ENCODE measurements at places on chromosomes 7 and 10. TPM values are rescaled to one million over a fixed set of nuclear protein-coding genes. Genes with fewer than 3 reads are reported as not detected.

GRCh38 chr10:10043083-10043482 is 974.6 kb upstream of the CELF2 start:
- DNase-seq, result no peak
- H3K27me3 ChIP-seq, result no peaks in the 10 kb centered on the region
- no peaks in the 10 kb centered on the region for H3K36me3 ChIP-seq
- no peak overlapping the region for H3K27ac ChIP-seq

GRCh38 chr7:115346685-115347084 is 424.8 kb downstream of the MDFIC start:
- no peaks in the 10 kb centered on the region for H3K4me1 ChIP-seq
- H3K27ac ChIP-seq, result no peak overlapping the region
- H3K36me3 ChIP-seq, result no peaks in the 10 kb centered on the region
- no peak overlapping the region for H3K4me3 ChIP-seq

DNA sequence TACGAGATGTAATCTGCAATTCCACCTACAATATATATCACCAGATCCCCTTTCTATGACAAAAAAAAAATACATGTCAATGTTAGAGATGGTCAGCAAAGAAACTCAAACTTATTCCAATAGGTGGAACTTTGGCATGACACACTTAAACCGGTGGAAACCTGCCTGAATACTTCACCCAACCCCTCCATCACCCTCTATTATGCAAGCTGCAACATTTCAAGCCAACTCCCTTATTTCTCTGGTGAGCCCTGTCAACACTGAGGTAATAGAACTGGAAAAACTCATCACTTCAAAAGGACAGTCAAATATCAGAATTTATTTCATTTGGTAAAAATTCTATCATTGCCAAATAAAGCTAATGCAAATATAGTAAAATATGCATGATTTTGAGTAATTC is 3.6 kb downstream of the ZNF438 start:
- no peaks in the 10 kb centered on the region for H3K36me3 ChIP-seq
- H3K27me3 ChIP-seq, result no peaks in the 10 kb centered on the region
- no peak for DNase-seq
- no peak overlapping the region for H3K27ac ChIP-seq
- peaks cover 21% of the 10 kb centered on the region for H3K4me1 ChIP-seq

DNA sequence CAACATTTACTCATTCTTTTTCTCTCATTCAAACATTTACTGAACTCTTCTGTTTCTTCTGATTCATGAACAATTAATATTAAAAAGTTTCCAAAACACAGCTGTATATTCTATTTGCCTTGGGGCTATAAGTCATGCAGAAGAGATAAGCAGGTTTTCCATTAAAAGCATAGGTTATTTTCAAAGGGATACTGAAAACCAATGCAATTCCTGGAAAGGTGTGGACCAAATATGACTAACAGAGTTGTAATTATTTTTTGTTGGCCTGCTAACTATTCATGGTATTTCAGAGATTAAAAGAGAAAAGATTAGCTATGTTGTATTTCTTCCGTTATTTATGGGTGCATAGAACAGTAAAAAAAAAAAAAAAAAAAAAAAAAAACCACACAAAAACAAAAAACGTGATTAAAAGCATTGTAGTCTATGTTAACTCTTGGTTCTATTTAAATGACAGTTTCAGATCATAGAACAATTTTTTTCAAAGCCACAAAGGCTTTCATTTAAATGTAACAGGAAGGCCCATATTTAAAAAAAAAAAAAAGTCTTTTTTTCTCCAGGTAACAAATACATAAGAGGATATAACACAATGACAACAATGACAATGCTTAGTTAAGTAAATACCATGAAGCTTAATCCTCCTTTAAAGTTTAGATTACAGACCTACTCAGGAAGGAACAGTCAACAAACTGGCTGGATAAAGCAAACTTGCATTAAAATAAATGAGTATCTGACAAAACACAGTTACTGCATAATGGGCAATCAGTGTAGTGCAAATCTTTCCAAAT is 1042.9 kb downstream of the GATA3 start:
- no peak for DNase-seq
- no peak overlapping the region for H3K27ac ChIP-seq
- H3K27me3 ChIP-seq, result no peaks in the 10 kb centered on the region
- no peaks in the 10 kb centered on the region for H3K4me1 ChIP-seq

DNA sequence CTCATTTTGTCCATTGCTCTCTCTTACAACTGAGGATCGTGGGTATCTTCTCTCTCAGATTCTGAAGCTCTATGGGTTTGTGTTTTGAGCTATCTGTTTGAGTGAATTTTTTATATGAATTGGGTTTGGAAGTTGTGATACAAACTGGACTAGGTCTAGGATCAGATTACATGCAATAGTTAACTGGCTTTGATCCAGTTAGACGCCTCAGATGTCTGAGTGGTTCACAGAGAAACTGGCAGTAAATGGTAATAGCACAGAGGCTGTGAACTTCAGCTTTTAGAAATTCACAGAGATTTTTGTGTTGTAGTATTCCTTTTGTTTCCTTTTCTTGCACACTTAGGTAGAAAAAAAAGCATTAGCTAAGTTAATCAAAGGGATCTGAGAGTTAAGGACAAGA is 12.7 kb upstream of the DNMBP start:
- H3K4me3 ChIP-seq, result no peak overlapping the region
- H3K36me3 ChIP-seq, result no peaks in the 10 kb centered on the region
- H3K4me1 ChIP-seq, result peaks cover 13% of the 10 kb centered on the region
- no peak for DNase-seq

DNA sequence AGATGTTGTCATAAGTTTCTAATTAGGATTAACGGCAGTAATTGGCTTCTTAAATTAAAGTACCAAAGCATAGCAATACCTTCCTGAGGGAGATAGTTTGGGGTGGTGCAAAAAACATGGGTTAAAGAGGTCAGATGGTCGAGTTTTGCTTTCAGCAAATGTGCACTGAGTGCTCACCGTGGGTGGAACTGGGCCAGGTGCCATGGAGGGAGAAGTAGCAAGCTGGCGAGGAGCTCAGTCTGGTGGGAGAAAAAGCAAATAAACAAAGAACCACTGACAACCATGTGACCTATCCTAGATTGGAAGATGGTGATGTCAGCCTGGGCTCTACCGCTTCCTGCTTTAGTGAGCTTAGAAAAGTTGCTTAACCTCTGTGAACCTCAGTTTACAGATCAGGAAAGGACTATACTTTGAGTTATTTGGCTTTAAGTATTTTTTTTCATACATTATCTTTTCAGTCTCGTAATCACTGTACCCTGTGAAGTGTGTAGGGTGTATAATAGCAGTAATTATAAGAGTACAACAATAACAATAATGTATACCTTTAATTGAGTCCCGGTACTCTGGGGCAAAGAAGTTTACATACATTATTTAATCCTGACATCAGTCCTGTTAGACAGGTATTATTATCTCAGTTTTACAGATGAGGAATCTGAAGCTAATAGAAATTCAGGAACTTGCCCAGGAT is 69.0 kb upstream of the PDCD4 start:
- no peaks in the 10 kb centered on the region for H3K36me3 ChIP-seq
- no peak overlapping the region for H3K4me3 ChIP-seq
- no peak for DNase-seq
- H3K27me3 ChIP-seq, result no peaks in the 10 kb centered on the region

DNA sequence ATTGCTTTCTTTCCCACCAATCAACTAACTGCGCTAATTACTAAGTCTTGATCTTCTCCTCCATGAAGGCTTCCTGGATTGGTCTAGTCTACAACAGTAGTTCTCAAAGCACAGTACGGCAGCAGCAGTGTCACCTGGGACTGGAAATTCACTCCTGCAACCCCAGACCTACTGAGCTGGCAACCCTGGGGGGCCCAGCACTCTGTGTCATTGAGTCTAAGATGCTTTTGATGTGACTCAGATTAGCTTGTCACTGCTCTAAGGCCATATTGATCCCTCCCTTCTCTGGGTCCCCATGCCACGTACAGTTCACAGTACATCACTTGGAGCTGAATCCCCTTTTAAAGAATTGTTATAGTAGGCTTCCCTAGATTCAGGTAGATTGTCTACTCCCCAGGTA is 65.7 kb upstream of the KMT2C start:
- H3K4me3 ChIP-seq, result no peak overlapping the region
- DNase-seq, result no peak
- no peaks in the 10 kb centered on the region for H3K4me1 ChIP-seq
- no peaks in the 10 kb centered on the region for H3K27me3 ChIP-seq
- no peak overlapping the region for H3K27ac ChIP-seq

ETV1 gene
- total RNA-seq, result 23.3 TPM

DNA sequence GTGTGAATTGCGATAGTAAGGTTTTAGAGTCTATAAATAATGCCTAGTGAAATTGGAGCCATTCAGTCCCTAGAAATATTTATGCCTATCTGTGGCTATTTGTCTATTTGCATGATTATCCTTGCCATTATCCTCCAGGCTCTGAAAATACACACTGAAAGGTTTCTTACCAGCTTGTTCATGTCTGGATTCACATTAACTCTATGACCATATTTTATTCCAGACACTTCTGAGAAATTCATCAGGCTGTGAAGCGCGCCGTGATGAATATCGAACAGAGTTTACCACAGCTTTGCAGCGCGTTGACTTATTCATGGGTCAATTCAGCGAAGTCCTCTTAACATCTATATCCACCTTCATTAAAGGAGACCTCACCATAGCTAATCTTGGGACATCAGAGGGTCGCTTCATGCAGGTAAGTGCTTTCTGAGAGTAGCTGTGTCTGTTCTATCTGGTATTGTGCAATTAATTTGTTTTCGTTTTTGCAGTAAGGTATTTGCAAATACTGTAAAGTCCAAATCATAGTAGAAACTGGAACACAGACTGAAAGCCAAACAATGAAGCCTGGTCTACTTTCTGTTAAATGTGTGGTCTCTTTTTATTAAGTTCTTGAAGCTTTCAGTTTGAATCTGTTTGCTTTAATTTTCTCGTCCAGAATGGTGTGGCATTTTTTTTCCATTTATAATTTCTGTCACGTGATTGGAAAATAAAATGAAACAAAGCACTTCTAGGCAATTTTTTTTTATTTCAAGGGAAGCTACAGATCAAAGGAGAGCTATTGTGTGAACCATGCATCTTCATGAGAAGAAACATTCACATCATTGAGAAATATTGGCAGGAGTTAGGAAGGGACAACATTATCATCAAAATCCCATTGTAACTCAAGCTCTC is 59.7 kb downstream of the MET start:
- no peak for DNase-seq
- H3K4me1 ChIP-seq, result peaks cover 84% of the 10 kb centered on the region
- no peak overlapping the region for H3K27ac ChIP-seq
- H3K4me3 ChIP-seq, result no peak overlapping the region
- no peaks in the 10 kb centered on the region for H3K27me3 ChIP-seq

DNA sequence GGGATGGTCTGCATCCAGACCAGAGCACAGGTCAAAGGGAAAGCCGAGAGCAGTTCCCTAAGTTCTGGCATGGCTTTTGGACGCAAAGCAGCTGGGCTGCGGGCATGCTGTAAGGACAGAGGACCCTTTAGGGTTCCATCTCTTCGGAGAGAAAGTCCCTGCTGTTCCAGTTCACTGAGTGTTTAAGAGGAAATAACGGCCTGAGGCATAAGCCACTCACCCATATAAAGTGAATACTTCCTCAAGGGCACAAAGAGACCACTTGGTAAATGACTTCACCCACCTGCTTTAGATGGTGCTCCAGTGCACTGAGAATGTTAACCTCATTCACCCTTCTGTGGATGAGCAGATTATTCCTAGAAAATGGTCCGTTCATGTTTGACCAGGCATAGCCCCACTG is 586.7 kb upstream of the GALNT17 start:
- H3K4me1 ChIP-seq, result no peaks in the 10 kb centered on the region
- no peak for DNase-seq
- no peaks in the 10 kb centered on the region for H3K27me3 ChIP-seq
- no peaks in the 10 kb centered on the region for H3K36me3 ChIP-seq

DNA sequence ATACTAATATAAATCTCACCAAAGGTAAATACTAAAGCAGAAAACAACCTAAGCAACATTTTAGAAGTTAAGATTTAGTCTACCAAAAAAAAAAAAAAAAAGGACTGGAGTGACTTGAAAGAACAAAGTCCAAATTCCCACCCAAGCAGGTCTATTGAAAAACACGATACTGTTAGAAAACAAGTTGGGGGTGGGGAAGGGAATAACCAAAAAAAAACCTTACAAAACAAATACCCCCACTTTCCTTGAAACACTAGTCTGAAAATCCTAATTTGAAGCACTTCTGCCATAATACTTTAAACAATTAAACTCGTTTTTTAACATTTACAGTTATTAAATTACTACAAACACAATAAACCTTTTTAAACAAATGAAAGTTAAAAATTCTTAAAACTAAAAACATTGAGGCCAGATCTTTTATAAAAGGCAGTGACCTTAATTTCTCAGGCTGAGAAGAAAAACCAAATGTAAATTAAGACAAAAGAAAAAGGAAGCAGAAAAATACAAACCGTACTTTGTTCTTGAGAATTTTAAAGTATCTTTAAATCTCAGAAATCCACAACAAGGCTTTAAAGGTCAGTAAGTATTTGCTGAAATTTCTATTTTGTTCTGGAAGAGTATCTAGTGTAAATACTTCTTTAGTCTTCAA is 135.1 kb downstream of the NRBF2 start:
- H3K4me3 ChIP-seq, result peak overlapping the region; percentile 65
- peak overlapping the region; percentile 72 for H3K27ac ChIP-seq
- no peaks in the 10 kb centered on the region for H3K27me3 ChIP-seq
- H3K4me1 ChIP-seq, result peaks cover 57% of the 10 kb centered on the region
- H3K36me3 ChIP-seq, result no peaks in the 10 kb centered on the region
- no peak for DNase-seq

ADRB1 gene
- total RNA-seq, result 0.89 TPM

ST8SIA6 gene
- 1.3 TPM for total RNA-seq

PKD2L1 gene
- 0.17 TPM for total RNA-seq

- H3K36me3 ChIP-seq, result no peaks in the 10 kb centered on the region
- no peak for DNase-seq
- H3K4me3 ChIP-seq, result no peak overlapping the region
- H3K4me1 ChIP-seq, result no peaks in the 10 kb centered on the region
Measured at GRCh38 chr7:72415586-72415985, 3.4 kb upstream of the CALN1 start.

DNA sequence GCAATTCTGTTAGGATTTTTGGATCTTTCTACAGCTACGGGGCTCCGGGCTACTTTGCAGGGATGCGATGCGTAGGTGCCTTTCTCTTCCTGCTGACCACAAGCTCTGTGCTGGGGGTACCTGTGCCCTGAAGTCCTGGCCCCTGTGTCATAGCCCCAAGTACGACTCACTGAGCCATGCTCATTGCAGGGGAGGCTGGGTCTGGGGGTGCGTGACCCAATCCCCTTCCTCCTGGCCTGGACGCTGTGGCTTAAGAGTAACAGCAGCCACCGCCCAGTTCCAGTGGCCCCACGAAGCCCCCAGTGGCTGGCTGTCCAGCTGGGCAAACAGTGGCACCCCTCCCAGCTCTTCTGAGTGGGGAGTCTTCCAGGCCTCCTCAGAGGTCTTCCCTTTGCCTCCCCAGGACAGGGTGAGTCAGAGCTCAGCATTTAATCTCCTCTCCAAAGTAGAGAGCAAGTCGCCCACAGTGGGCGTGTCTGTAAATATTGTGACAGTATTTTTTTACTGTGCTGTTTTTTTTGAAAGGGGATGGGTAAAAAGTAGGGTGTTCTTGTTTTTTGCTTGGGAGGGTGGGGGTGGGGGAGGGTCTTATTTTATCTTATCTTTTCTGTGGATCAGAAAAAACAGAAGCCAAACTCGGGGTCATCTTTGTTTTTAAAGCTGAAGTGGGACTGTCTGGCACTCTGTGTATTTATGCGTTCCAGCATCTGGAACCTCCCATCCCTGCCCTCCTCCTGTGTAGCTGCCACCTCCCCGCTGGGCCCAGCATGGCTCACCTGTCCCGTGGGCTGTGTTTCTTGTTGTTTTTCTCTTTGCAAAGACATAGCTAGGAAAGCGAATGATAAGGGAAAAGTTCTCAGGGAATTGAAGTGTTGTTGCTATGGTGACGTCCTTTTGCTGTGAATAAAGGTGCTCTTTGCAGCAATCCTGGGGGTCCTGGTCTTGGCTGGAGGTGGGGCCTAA is 8.2 kb downstream of the LFNG start:
- H3K27ac ChIP-seq, result peak overlapping the region; percentile 50
- H3K27me3 ChIP-seq, result no peaks in the 10 kb centered on the region
- DNase-seq, result no peak
